SJSA1 (cell line): ENCODE measurements at places on chromosomes 7 and 10. TPM values are rescaled to one million over a fixed set of nuclear protein-coding genes. Genes with fewer than 3 reads are reported as not detected.

The CLDN3 gene
- not detected in 2 replicates for total RNA-seq

The SORCS3 gene
- not detected in 2 replicates for total RNA-seq

The KCNH2 gene
- not detected in 2 replicates for total RNA-seq

The MRPS24 gene
- total RNA-seq = 146 and 224 TPM in 2 replicates

DNA sequence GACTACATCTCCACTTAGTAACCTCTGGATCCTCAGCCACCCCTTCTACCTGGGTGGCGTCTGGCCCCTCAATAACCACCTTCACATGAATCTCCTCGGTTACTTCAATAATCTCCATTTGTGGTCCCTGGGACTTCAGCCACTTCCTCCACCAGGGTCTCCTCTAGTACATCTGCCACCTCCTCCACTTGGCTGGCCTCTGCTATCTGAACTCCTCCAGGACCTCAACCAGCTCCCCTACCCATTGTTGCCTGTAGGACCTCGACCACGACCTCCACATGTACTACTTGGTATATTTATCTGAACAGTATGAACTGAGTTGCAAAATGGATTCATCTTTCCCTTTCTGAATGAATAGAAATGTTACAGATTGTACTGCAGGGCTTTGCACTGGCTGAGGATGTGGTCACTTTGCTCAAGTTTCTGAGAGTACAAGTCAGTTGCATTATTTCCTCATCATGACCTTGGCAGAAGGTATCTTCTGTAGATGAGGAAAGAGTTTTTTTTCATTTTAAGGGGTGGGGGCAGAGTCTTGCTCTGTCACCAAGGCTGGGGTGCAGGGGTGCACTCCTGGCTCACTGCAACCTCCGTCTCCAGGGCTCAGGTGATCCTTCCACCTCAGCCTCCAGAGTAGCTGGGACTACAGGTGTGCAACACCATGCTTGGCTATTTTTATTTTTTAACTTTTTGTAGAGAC, 36.0 kb downstream of the MAT1A start:
- no peaks in the 10 kb centered on the region for H3K27me3 ChIP-seq
- no peak overlapping the region for H3K27ac ChIP-seq
- H3K4me1 ChIP-seq = peaks cover 7% of the 10 kb centered on the region

DNA sequence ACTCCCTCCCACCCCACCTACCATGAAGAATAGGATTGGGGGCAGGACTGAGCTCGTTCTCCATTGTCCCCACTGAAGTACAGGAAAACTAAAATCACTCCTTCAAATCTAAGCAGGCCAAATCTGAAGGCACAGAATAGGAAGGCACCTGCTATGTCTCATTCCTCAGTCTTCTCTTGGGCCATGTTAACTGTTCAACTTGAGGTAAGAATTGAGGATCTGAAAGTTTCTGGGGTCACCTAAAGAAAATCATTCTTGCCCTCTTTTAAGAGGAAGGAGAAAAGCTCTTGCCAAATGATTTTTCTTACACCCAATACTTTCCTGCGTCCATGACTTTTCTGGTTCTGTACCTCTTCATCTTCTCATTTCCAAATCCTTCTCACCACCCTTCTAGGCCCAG, 4.9 kb downstream of the CPN1 start:
- no peak overlapping the region for H3K27ac ChIP-seq
- no peaks in the 10 kb centered on the region for H3K36me3 ChIP-seq
- DNase-seq = no peak
- peaks cover 4% of the 10 kb centered on the region for H3K27me3 ChIP-seq

DNA sequence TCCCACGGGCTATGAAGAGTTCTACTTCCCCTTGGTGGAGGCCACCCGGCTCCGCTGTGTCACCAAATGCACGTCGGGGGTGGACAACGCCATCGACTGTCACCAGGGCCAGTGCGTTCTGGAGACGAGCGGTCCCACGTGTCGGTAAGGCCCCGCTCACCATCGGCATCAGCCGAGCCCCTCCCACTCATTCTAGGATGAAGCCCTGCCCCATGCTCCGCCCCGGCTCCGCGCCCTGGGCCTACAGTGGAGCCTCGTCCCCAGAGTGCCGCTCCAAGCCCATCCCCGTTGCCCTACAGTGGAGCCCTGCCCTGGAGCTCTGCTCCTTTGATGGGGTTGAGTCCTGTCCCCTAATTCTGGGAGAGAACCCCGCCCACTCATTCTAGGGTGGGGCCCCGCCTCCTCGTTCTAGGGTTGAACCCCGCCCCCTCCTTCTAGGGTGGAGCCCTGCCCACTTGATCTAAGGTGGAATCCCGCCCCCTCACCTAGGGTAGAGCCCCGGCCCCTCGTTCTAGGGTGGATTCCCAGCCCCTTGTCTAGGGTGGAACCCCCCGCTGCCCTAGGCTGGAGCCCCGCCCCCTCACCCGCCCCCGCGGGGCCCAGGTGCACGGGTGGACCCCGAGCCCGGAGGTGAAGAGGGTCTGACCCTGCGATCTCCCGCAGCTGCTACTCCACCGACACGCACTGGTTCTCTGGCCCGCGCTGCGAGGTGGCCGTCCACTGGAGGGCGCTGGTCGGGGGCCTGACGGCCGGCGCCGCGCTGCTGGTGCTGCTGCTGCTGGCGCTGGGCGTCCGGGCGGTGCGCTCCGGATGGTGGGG, 3.4 kb upstream of the MUC12 start:
- H3K4me3 ChIP-seq = no peak overlapping the region
- no peak overlapping the region for H3K27ac ChIP-seq
- H3K36me3 ChIP-seq = no peaks in the 10 kb centered on the region
- H3K4me1 ChIP-seq = peaks cover 12% of the 10 kb centered on the region; the same call in 1 of the 2 replicates

DNA sequence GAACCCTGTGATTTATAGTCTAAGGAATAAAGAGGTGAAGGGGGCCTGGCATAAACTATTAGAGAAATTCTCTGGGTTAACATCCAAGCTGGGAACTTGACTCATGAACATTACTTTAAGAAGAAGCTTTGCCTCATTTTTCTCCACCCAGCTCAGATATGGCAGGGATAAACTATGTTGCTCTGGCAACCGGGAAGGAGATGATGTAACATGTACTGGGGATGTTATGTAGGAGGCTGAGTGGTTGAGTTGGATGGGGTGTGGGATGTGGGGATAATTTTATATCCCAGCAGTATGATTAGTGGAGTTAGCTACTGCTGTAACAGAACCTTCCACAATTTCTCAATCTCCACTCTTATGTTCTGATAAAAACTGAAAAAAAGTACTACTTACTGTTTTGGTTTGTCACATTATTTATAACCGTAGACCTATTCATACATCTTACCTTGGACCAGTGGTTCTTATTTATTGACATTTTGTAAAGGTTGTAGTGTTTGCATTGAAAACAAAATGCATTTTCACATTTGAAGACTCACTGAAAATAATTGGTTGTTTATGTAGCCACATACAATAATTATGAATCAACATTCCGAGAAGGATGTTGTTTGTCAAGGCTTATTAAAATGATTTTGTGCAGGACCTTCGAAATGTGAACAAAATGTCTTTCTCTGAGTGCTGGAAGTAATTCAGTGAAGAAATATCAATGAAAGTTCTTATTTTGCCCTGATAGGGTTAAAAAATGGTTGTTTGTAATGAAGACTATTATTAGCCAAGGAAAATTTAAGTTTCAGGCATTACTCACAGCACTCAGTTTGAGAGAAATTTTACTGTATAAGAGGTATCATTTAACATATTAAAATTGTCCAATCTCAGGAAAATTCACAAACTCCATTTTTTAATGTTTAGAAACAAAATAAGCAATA, 1.3 kb downstream of the OR2F2 start:
- H3K27me3 ChIP-seq = no peaks in the 10 kb centered on the region
- no peak for DNase-seq
- no peak overlapping the region for H3K27ac ChIP-seq
- H3K4me3 ChIP-seq = no peak overlapping the region

DNA sequence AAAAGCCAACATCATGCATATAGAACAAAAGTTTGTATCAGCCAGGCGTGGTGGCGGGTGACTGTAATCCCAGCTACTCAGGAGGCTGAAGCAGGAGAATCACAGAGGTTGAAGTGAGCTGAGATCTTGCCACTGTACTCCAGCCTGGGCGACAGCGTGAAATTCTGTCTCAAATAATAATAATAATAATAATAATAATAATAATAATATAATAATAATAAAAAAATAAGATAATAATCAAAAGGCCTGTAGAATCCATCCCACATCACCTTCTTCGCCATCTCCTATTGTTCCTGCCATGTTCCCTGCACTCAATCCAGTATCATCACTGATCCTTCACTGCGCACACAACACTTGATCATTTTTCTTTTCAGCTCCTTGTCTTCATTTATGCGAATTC, 619.3 kb upstream of the ADARB2 start:
- H3K4me1 ChIP-seq = no peaks in the 10 kb centered on the region
- no peak for DNase-seq
- peaks cover 17% of the 10 kb centered on the region; the same call in 1 of the 2 replicates for H3K27me3 ChIP-seq
- no peaks in the 10 kb centered on the region for H3K36me3 ChIP-seq

GRCh38 chr10:6002809-6003510, 25.6 kb upstream of the IL15RA start:
- no peak overlapping the region for H3K4me3 ChIP-seq
- no peak for DNase-seq
- H3K27me3 ChIP-seq = peaks cover 6% of the 10 kb centered on the region
- no peaks in the 10 kb centered on the region for H3K36me3 ChIP-seq
- H3K4me1 ChIP-seq = no peaks in the 10 kb centered on the region
- H3K27ac ChIP-seq = no peak overlapping the region

DNA sequence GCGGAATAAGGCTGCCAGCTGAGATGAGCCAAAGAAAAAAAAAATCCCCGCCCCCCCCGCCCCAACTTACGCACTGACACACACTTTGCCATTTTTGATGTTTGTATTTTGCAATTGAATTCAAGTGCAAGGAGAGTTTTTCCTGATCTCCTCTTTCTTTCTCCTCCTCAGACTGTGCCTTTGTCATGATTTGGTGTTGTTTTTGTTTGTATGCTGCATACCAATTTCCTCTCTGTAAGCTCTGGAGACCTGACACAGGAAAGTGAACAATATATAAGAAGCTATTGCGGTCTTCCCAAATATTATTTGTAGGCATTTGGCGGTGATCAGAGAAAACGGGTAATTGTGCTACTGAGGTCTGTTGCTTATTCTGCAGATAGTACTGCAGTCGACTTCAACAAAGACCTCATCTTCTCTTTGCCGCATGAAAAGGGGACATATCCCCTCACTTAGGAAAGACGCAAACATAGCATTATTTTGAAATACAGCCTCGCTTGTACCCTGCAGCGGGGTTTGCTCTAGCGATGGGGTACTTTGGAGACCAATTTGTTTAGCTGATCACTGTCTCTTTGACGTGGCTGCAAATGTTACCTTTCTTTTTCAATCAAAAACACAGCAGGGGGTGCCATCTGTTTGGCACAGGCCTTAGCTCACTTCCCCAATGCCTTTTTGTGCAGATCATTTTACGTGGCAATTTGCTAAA, 206.6 kb downstream of the SKAP2 start:
- no peaks in the 10 kb centered on the region for H3K4me1 ChIP-seq
- H3K27ac ChIP-seq = no peak overlapping the region
- DNase-seq = no peak
- H3K36me3 ChIP-seq = no peaks in the 10 kb centered on the region
- no peak overlapping the region for H3K4me3 ChIP-seq
- H3K27me3 ChIP-seq = peaks cover 41% of the 10 kb centered on the region

- H3K27me3 ChIP-seq = no peaks in the 10 kb centered on the region
- H3K36me3 ChIP-seq = no peaks in the 10 kb centered on the region
- no peak overlapping the region for H3K4me3 ChIP-seq
Measured at GRCh38 chr10:35119378-35119777, 7.3 kb upstream of the CREM start.

DNA sequence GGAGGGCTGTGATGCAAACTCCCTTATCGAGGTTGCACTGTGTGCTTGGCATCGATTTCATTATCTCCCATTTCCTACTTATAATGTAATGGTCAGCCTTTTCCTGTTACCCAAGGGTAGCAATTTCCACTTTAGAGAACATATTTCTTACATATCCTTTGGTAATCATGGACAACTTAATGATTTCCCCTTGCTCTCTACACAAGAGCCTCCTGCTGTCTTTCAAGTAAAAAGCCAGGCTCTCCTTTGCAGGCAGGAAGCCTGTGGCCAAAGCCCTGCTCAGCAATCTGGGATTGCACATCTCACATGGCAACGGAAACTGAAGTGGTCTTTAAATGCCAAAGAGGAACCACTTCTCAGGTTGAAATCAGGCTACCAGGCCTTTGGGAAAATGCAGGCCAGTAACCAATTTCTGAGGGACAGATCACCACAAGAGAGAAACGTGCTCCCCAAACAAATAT, 86.7 kb upstream of the IKZF1 start:
- DNase-seq = no peak
- H3K4me3 ChIP-seq = no peak overlapping the region
- H3K4me1 ChIP-seq = no peaks in the 10 kb centered on the region
- no peak overlapping the region for H3K27ac ChIP-seq
- H3K36me3 ChIP-seq = no peaks in the 10 kb centered on the region
- H3K27me3 ChIP-seq = no peaks in the 10 kb centered on the region

- peaks cover 32% of the 10 kb centered on the region for H3K4me1 ChIP-seq
- no peaks in the 10 kb centered on the region for H3K36me3 ChIP-seq
- no peaks in the 10 kb centered on the region for H3K27me3 ChIP-seq
- peak overlapping the region; percentile 14 for H3K27ac ChIP-seq
- DNase-seq = peak; percentile 94
Measured at GRCh38 chr7:137717811-137718271, 128.9 kb downstream of the DGKI start.

- H3K27me3 ChIP-seq = no peaks in the 10 kb centered on the region
- H3K4me1 ChIP-seq = no peaks in the 10 kb centered on the region
- H3K4me3 ChIP-seq = no peak overlapping the region
- 0 out of 2 replicates have a peak, but pooled peaks cover 2% of the 10 kb centered on the region for H3K36me3 ChIP-seq
- no peak for DNase-seq
Measured at GRCh38 chr10:94213980-94214379, 148.8 kb downstream of the NOC3L start.
